ENCODE measurements at places on chromosomes 6 and 20. TPM values are rescaled to one million over a fixed set of nuclear protein-coding genes. Genes with fewer than 3 reads are reported as not detected.

DNA sequence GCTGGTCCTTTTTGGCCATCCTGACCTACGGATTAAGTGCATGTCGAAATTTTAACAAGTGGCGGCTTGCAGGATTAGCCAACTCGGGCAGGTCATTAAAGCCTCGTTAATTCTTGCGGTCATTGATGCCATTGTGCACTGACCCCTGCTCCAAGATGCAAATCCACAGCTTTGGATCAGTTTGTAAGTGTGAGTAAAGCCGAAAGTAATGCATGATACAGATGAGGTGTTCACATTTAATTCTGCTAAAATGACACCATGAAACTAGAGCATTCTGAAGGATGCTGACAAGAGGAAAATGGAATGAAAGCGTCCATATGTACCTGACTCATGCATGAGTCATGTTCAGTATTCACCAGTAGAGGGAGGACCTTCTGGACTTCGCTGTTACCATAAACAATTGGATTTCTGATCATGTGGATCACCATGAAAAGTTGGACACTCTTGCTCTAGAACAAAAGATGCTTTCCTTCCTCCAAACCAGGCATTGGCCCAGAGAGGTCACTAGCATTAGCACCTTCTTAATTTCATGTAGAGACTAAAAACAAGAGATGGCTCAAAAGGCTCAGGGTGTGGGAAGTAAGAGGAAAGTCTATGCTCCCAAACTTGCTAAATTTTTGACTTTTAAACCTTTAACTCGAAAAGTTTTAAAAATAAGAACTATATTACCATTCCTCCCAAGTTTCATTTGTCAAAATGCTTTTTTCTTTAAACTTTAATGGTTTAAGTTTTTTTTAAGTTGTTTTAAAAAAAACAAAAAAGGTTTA lies 48.0 kb downstream of the MUC22 start:
- peak; percentile 98 for DNase-seq

- DNase-seq = no peak
Measured at GRCh38 chr6:15500078-15500740, 162.6 kb downstream of the DTNBP1 start.

GRCh38 chr20:4038047-4038459 lies 22.7 kb upstream of the RNF24 start:
- DNase-seq = peak; percentile 73

Gene NRSN1
- 0.15 TPM for total RNA-seq

- no peak for DNase-seq
Measured at GRCh38 chr6:88748141-88748540, 215.3 kb downstream of the RNGTT start.

Gene LPIN3
- 8.5 TPM for total RNA-seq

All from renal cortical epithelial cell (primary cell).